ENCODE measurements at places on chromosomes 6 and 20. TPM values are rescaled to one million over a fixed set of nuclear protein-coding genes. Genes with fewer than 3 reads are reported as not detected.

Gene UBD
- 0.46 TPM for total RNA-seq

Gene GLP1R
- total RNA-seq = not detected

Gene CGA
- 0.21 TPM for total RNA-seq

Gene DSTN
- total RNA-seq = 688 TPM

Gene LPIN3
- total RNA-seq = 14.9 TPM

Gene CRISP3
- total RNA-seq = not detected

Gene CDKN1A
- 246 TPM for total RNA-seq

Gene CYP21A2
- not detected for total RNA-seq

Gene SCAF8
- 16.2 TPM for total RNA-seq

Gene PLCB1
- total RNA-seq = 0.85 TPM

Gene DEFB125
- not detected for total RNA-seq

Gene CCN5
- total RNA-seq = 29.3 TPM

Gene CASS4
- total RNA-seq = not detected

Gene SEC23B
- total RNA-seq = 61.8 TPM

Gene MAPK13
- total RNA-seq = 0.73 TPM

Gene BTBD3
- 17.3 TPM for total RNA-seq

Gene SALL4
- total RNA-seq = 1.4 TPM

Gene MYL9
- total RNA-seq = 20.2 TPM

Gene THEMIS
- total RNA-seq = not detected

Gene PLG
- not detected for total RNA-seq

Gene ELOVL4
- total RNA-seq = 2.0 TPM

Gene HSF2
- 5.0 TPM for total RNA-seq

Gene KIAA1755
- 0.08 TPM for total RNA-seq

Gene CPXM1
- total RNA-seq = not detected

Gene BPI
- total RNA-seq = not detected

Gene TFAP2B
- total RNA-seq = not detected

Gene R3HDML
- 0.20 TPM for total RNA-seq

Gene TRIM15
- total RNA-seq = 0.09 TPM

Gene KIAA0408
- 6.4 TPM for total RNA-seq

Gene TNXB
- 0.46 TPM for total RNA-seq

Gene DZANK1
- 2.7 TPM for total RNA-seq

Gene OLIG3
- not detected for total RNA-seq

Gene SLPI
- total RNA-seq = 9.3 TPM

Gene SOX4
- total RNA-seq = 11.8 TPM

Gene OR2J3
- not detected for total RNA-seq

Gene PLAGL2
- total RNA-seq = 12.8 TPM

Gene RBM24
- 9.9 TPM for total RNA-seq

Gene MATN4
- total RNA-seq = 0.06 TPM

Gene GSTA4
- 8.5 TPM for total RNA-seq

Gene POU3F2
- not detected for total RNA-seq

Gene LY6G6F
- total RNA-seq = not detected

Gene RNF144B
- total RNA-seq = 0.17 TPM

Gene MEI4
- total RNA-seq = not detected

Gene GPR63
- 0.60 TPM for total RNA-seq

Gene MTHFD1L
- total RNA-seq = 38.7 TPM

Gene VSTM2L
- 10.5 TPM for total RNA-seq

Gene PPP1R16B
- 0.12 TPM for total RNA-seq

Gene NFKBIL1
- total RNA-seq = 9.2 TPM

Gene SLCO4A1
- 8.4 TPM for total RNA-seq

Gene FRS3
- 2.8 TPM for total RNA-seq

Gene PNPLA1
- total RNA-seq = not detected

Gene BPIFB2
- total RNA-seq = not detected

Gene ANGPT4
- 0.01 TPM for total RNA-seq

Gene HLA-DRB1
- total RNA-seq = not detected

Gene RSPH4A
- total RNA-seq = 0.16 TPM

Gene SMPD2
- 14.8 TPM for total RNA-seq

Gene EYA2
- 3.3 TPM for total RNA-seq

Gene KCNB1
- total RNA-seq = 0.42 TPM

Gene UNC5CL
- total RNA-seq = 0.52 TPM

Data from A549 treated with CORT108297 at 1 μM for 4 hours (cell line).